ENCODE measurements at places on chromosomes 13 and 19. TPM values are rescaled to one million over a fixed set of nuclear protein-coding genes. Genes with fewer than 3 reads are reported as not detected.

DNA sequence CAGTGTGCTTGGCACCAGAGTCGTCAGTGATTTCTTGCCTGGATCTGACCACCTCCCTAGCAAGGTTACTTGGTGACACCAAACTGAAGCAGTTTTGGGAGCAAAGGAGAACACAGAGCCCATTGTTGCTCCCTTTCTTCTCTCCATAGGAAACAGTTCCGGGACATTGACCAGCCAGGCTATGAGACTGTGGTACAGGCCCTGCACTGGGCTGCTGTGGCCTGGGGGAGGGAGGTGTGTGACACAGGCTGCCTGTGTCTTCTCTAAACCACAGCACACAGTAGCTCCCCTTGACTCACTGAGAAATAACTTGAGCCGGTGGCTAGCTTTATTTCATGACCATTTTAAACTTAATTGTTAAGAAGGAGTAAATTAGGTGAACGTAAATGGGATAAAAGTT is 214.8 kb upstream of the UBL3 start:
- DNase-seq, result no peak

Gene ADGRE2
- total RNA-seq, result 0.72 TPM

Gene METTL21C
- total RNA-seq, result not detected

Gene LILRB5
- total RNA-seq, result 0.12 TPM

DNA sequence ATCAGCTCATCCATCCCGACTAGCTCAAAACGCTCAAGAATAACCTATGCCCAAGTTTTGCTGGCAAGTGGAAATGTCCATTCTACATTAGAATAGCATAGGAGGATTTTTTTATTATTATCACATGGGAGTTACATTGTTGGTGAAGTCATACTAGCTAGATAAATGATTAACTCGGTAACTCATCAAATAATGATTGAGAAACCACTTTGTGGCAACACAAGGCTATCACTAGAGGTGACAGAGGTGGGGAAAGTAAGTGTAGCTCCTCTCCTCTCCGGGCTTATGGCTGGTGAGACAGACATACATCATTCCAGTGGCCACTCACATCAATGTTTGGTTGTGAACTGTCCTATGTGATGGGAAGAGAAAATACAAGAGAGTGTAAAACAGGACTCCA is 161.6 kb downstream of the ZIC5 start:
- DNase-seq, result no peak

DNA sequence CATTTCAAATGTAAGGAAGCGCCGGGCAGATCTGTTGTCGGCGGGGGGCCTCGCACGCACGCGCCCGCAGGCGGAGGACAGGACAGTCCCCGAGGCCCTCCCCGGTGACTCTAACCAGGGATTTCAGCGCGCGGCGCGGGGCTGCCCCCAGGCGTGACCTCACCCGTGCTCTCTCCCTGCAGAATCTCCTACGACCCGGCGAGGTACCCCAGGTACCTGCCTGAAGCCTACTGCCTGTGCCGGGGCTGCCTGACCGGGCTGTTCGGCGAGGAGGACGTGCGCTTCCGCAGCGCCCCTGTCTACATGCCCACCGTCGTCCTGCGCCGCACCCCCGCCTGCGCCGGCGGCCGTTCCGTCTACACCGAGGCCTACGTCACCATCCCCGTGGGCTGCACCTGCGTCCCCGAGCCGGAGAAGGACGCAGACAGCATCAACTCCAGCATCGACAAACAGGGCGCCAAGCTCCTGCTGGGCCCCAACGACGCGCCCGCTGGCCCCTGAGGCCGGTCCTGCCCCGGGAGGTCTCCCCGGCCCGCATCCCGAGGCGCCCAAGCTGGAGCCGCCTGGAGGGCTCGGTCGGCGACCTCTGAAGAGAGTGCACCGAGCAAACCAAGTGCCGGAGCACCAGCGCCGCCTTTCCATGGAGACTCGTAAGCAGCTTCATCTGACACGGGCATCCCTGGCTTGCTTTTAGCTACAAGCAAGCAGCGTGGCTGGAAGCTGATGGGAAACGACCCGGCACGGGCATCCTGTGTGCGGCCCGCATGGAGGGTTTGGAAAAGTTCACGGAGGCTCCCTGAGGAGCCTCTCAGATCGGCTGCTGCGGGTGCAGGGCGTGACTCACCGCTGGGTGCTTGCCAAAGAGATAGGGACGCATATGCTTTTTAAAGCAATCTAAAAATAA is 18.2 kb downstream of the IL17D start:
- peak; percentile 33 for DNase-seq

DNA sequence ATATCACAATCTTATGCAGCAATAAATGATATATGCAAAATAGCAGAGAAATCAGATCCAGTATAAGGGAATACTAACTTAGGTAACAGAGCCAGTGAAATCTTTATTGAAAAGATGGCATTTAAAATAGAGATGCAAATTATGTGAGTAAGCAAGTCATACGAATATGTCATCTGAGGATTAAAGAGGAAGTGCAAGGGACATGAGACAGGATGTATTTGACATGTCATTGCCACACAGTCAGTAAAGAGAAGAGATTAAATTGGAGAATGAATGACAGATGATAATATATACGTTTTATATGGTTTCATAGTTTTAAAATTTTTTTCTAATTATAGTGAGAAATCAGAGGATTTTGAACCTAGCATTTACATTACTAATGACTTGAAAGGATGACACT is 426.4 kb downstream of the SLITRK5 start:
- no peak for DNase-seq

GRCh38 chr19:2444251-2445002 is 12.3 kb downstream of the LMNB2 start:
- no peak for DNase-seq

GRCh38 chr13:108056278-108056677 is 159.1 kb downstream of the LIG4 start:
- no peak for DNase-seq

Gene MUC16
- total RNA-seq, result not detected

Gene AMER2
- total RNA-seq, result 0.02 TPM

GRCh38 chr19:43504426-43505185 is at the start of gene PHLDB3:
Gene PHLDB3, minus strand, starts transcription at chr19:43504746. Its CDS starts 628 bp downstream, at chr19:43504118.
- DNase-seq, result peak; percentile 53

Gene ATCAY
- not detected for total RNA-seq

GRCh38 chr19:14906711-14907110 is 20.8 kb upstream of the OR7A17 start:
- DNase-seq, result no peak

Gene ITGBL1
- not detected for total RNA-seq

DNA sequence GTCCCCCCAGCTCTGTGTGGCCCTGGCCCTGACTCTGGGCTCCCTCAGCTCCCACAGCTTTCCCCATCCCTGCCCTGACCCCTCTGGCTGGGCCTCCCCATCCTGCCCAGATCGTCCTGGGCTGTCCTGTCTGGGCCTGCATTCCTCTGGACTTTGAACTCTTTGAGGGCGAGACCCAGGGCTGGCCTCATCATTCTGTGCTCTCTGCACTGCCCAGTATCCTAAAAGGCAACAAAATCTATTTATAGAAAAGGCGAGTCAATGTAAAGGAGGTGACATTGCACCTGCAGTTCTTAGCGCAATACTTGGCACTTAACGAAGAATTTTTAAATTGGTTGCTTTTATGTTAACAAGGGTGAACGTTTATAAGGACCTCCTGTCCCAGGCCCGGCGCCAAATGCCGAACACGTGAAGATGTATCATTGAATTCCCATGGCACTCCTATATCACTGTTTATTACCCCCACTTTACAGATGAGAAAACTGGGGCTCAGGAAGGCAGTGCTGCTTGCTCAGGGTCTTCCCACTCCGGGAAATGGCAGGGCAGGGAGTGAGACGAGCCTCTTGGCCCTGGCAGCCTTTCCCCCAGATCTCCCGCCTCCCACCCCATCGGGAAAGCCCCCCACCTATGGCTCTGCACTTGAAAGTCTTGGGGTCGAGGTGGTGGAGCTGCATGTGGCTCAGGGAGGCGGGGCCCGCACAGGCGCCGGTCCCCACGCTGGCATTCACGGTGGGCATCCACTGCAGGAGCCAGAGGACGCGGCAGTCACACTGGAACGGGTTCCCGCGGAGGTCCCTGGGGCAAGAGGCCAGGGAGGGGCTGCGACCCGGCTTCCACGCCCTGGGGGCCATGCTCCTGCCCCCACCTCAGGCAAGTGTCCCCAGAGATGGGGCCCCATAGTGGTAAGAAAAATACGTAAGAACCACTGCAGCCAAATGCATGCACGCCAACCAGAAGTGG is 3.8 kb downstream of the LGI4 start:
- DNase-seq, result no peak

Gene ZNF653
- total RNA-seq, result 10.5 TPM

DNA sequence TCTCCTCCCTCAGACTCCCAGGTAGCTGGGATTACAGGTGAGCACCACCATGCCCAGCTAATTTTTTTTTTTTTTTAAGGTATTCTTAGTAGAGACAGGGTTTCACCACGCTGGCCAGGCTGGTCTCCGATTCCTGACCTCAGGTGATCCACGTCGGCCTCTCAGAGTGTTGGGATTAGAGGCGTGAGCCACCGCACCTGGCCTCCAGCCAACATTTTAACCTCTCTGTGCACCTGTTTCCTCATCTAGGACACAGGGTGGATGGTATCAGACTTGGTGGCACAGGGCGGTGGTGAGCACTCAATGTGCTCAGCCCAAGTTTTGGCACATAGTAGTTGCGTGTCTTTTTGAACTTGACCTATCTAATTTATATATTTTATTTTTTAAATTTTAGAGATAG is 12.5 kb downstream of the APBA3 start:
- DNase-seq, result no peak

GRCh38 chr13:22092791-22093560 is 422.1 kb downstream of the FGF9 start:
- DNase-seq, result no peak

DNA sequence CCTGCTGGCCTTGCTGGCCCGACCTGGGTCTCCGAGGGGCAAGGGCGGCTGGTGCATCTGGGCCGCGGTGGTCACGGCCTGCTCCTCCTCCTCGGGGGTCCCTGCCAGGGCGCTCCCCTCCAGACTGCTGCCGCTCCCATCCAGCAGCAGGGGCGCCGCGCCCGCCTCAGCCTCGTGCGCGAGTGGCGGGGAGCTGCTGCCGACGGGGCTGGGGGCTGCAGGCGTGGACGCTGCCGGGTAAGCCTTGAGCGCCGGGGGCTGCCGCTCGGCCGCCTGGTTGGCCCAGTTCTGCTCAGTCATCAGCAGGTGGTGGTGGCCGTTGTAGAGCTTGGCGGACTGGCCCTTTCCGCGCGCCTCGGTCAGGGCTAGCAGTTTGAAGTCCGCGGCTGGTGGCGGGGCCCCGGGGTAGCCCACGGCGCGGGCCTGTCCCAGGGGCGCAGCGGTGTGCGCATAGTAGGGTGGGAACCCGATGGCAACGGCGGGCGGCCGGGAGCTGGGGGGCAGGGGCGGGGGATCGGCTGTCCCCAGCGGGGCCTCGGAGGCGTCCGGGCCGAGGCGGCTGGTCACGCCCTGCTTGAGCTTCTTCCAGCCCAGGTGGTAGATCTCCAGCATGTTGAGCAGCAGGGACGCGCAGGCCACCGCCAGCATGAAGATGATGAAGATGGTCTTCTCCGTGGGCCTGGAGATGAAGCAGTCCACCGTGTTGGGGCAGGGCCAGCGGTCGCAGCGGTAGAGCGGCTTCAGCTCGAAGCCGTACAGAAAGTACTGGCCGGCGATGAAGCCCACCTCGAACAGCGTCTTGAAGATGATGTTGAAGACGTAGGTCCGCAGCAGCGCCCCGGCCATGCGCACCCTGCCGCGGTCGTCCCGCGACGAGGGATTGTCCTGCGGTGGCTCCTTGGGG is 18.6 kb downstream of the GJA3 start:
- DNase-seq, result no peak

Gene PGLYRP1
- not detected for total RNA-seq

DNA sequence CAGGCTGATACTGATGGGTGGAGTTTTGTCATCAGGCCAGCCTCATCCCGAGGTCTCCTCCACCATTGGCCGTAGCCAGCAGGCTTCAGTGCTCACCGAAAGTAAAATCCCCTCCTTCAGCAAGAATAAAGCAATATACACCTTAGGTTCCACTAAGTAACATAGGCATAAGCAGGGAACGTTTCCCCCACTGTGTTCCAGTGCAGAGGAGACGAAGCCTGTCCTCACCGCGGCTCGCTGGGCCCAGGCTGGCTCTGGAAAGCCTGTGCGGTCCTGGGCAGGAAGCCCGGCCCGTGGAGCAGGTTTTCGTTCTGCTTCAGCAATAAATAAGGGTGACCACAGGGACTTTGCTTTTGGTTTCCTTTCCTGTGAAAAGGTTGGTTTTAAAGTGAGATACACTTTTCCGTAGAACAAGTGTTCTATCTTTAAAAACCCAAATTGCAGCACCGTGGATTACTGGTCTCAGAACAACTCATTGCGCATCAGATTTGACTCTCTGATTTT is 16.3 kb upstream of the TEX29 start:
- DNase-seq, result no peak

Data from activated T-cell treated with anti-CD3 and anti-CD28 coated beads, Interleukin-2, amount 50 U/mL, for 72 hours (primary cell).